Endothelial cell (in vitro differentiated cells): ENCODE measurements at places on chromosomes 7 and 10.

DNA sequence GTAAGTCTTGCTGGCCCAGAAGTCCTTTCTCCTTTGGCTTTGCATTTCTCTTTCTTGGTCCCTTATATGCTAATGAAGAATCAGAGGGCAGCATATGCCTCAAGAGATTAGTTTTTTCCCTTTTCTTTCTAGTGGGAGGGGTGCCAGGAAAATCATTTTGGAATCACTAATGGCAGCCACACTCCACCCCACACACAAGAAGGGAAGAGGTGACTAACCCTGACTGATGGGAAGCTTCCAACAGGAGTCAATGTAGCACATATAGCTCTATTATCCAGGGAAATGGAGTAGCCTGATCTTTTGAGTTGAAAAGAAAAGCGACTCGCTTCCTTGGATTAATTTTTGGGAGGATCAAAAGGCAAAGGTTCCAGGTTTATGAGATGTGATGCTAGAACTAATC is 225.3 kb downstream of the KIF20B start:
- DNase-seq = no peak
- H3K27me3 ChIP-seq = no peaks in the 10 kb centered on the region
- H3K27ac ChIP-seq = no peak overlapping the region
- H3K4me3 ChIP-seq = no peak overlapping the region
- H3K4me1 ChIP-seq = peaks cover 3% of the 10 kb centered on the region
- no peaks in the 10 kb centered on the region for H3K36me3 ChIP-seq

- no peak for DNase-seq
- peaks cover 2% of the 10 kb centered on the region for H3K27me3 ChIP-seq
- no peaks in the 10 kb centered on the region for H3K36me3 ChIP-seq
- H3K27ac ChIP-seq = no peak overlapping the region
- H3K4me3 ChIP-seq = no peak overlapping the region
Observed at GRCh38 chr10:110812583-110812982, 59.1 kb upstream of the PDCD4 start.

DNA sequence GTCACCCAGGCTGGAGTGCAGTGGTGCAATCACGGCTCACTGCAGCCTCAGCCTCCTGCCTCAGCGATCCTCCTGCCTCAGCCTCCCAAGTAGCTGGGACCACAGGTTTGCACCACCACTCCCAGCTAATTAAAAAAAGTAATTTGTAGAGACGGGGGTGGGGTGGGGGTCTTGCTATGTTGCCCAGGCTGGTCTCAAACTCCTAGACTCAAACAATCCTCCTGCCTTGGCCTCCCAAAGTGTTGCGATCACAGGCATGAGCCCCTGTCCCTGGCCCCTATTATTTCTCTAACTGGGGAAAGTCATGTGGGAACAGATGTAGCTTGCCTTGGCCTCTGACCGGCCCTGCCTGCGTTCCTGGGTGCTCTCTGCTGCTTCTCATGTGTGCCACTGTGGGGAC is 178.7 kb downstream of the RNF216 start:
- H3K4me3 ChIP-seq = peak overlapping the region; percentile 47
- H3K4me1 ChIP-seq = peaks cover 30% of the 10 kb centered on the region
- H3K27me3 ChIP-seq = peaks cover 19% of the 10 kb centered on the region
- DNase-seq = no peak
- H3K27ac ChIP-seq = peak overlapping the region; percentile 80

GRCh38 chr10:93854975-93855374 is 38.8 kb upstream of the SLC35G1 start:
- no peaks in the 10 kb centered on the region for H3K4me1 ChIP-seq
- no peak for DNase-seq
- no peaks in the 10 kb centered on the region for H3K36me3 ChIP-seq
- no peak overlapping the region for H3K4me3 ChIP-seq

DNA sequence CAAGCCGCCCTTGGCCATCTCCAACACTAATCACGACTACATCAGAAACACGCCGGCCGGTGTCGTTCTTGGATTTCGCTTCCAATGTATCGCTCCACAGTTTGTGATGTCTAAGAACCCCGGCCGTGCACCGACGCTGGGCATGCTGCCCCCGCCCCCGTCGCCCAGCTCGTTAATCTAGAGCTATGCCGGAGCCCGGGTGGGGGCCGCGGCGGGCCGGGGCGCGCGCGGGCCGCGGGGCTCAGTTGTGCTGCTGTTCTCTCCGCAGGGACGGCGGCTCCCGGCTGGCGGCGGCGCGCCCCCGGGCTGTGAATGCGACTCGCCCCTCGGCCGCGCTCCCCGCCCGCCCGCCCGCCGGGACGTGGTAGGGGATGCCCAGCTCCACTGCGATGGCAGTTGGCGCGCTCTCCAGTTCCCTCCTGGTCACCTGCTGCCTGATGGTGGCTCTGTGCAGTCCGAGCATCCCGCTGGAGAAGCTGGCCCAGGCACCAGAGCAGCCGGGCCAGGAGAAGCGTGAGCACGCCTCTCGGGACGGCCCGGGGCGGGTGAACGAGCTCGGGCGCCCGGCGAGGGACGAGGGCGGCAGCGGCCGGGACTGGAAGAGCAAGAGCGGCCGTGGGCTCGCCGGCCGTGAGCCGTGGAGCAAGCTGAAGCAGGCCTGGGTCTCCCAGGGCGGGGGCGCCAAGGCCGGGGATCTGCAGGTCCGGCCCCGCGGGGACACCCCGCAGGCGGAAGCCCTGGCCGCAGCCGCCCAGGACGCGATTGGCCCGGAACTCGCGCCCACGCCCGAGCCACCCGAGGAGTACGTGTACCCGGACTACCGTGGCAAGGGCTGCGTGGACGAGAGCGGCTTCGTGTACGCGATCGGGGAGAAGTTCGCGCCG is 1.9 kb downstream of the VWC2 start:
- DNase-seq = peak; percentile 48
- peaks cover 11% of the 10 kb centered on the region for H3K4me1 ChIP-seq
- no peak overlapping the region for H3K27ac ChIP-seq
- peaks cover 5% of the 10 kb centered on the region for H3K36me3 ChIP-seq
- peak overlapping the region; percentile 88 for H3K4me3 ChIP-seq
- peaks cover 10% of the 10 kb centered on the region for H3K27me3 ChIP-seq

- no peak overlapping the region for H3K27ac ChIP-seq
- no peaks in the 10 kb centered on the region for H3K27me3 ChIP-seq
- DNase-seq = no peak
- H3K4me1 ChIP-seq = no peaks in the 10 kb centered on the region
- H3K36me3 ChIP-seq = no peaks in the 10 kb centered on the region
Observed at GRCh38 chr10:36181426-36182178, 539.5 kb upstream of the FZD8 start.

DNA sequence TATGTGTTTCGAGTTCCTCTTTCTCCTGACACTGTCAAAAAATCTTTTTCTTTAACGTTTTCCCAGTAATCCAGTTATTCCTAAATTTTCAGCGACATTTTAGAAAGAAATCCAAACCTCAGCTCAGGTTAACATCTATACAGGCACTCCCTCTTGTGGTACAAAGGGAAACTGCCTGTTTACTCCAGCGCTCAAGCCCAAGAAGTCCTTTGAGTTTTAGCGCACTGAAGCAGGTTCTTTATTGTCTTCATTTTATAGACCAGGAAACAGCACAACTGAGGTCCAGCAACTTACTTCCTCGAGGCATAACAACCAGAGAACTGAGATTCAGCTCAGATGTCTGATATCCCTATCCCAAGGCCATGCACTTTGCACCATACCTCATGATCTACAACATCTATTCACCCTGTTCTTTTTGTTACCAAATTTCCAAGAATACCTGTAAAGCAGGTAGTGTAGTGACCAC is 287.2 kb upstream of the MKLN1 start:
- H3K4me1 ChIP-seq = peaks cover 2% of the 10 kb centered on the region
- no peaks in the 10 kb centered on the region for H3K36me3 ChIP-seq
- no peaks in the 10 kb centered on the region for H3K27me3 ChIP-seq
- H3K27ac ChIP-seq = no peak overlapping the region

GRCh38 chr10:95314192-95314918 is 23.6 kb upstream of the PDLIM1 start:
- H3K36me3 ChIP-seq = peaks cover 44% of the 10 kb centered on the region
- H3K27ac ChIP-seq = peak overlapping the region; percentile 88
- H3K4me1 ChIP-seq = peaks cover 46% of the 10 kb centered on the region

- H3K27ac ChIP-seq = no peak overlapping the region
- H3K4me1 ChIP-seq = peaks cover 13% of the 10 kb centered on the region
- peaks cover 2% of the 10 kb centered on the region for H3K27me3 ChIP-seq
- H3K36me3 ChIP-seq = peaks cover under 1% of the 10 kb centered on the region
- H3K4me3 ChIP-seq = no peak overlapping the region
Observed at GRCh38 chr10:124127965-124128810, 34.8 kb upstream of the CHST15 start.

GRCh38 chr7:158001621-158002320 is 585.9 kb downstream of the PTPRN2 start:
- peaks cover 4% of the 10 kb centered on the region for H3K36me3 ChIP-seq
- peaks cover 4% of the 10 kb centered on the region for H3K27me3 ChIP-seq
- no peaks in the 10 kb centered on the region for H3K4me1 ChIP-seq
- DNase-seq = no peak

GRCh38 chr7:148914208-148914777 is 30.2 kb upstream of the EZH2 start:
- no peak for DNase-seq
- no peak overlapping the region for H3K27ac ChIP-seq
- H3K4me1 ChIP-seq = no peaks in the 10 kb centered on the region
- no peaks in the 10 kb centered on the region for H3K36me3 ChIP-seq
- no peaks in the 10 kb centered on the region for H3K27me3 ChIP-seq
- H3K4me3 ChIP-seq = no peak overlapping the region

DNA sequence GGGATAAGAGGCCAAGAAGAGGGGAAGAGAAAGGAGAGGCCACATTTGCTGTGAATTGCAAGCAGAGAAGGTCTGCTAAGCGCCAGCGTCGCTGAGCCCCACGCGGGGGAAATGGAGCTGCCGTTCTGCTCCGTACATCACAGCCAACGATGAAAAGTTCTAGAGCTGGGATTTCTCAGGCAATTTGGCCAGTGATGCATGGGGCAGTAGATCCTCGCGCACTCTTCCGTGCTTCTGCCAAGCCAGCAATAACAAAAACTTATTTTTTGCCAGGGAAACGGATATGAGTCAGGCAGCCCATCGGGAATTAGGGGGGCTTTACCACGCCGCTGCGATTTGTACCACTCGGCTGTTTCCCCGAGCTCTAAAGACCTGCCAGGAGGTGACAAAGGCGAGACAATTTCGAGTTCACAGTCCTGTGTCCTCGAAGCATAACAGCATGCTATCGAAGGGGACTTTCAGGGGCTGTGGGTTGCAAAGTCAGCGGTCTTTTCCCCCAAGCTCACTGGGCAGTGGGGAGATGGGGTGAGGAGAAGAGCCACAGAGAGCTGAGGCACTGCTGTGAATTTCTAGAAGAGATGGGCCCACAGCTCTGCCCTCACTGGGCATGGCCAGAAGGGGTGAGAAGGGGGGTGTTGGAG is 30.0 kb upstream of the SLF2 start:
- no peak for DNase-seq
- H3K27me3 ChIP-seq = peaks cover 1% of the 10 kb centered on the region
- H3K27ac ChIP-seq = no peak overlapping the region
- peaks cover 19% of the 10 kb centered on the region for H3K4me1 ChIP-seq
- H3K36me3 ChIP-seq = no peaks in the 10 kb centered on the region

DNA sequence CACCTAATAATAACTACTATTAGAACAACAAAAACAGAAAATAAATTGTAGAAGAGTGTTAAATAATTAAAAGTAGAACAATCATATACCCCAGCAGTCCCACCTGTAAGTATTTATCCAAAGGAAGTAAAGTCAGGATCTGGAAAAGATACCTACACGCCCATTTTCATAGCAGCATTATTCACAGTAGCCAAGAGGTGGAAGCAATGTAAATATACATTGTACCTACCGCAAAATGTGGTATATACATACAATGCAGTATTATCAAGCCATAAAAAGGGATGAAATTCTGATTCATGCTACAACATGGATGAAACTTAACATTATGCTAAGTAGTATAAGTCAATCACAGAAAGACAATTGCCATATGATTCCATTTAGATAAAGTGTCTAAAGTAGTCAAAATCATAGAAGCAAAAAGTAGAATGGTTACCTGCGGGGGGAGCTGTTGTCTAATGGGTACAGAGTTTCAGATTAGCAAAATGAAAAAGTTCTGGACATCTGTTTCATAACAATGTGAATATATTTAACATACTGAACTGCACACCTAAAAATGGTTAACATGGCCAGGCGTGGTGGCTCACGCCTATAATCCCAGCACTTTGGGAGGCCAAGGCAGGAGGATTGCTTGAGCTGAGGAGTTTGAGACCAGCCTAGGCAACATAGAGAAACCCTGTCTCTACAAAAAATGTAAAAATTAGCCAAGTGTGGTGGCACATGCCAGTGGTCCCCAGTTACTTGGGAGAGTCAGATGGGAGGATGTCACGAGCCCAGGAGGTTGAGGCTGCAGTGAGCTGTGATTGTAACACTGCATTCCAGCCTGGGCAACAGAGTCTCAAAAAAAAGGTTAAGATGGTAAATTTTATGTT is 6.0 kb upstream of the TMED4 start:
- no peak overlapping the region for H3K4me3 ChIP-seq
- no peaks in the 10 kb centered on the region for H3K36me3 ChIP-seq
- no peaks in the 10 kb centered on the region for H3K4me1 ChIP-seq
- H3K27me3 ChIP-seq = no peaks in the 10 kb centered on the region

DNA sequence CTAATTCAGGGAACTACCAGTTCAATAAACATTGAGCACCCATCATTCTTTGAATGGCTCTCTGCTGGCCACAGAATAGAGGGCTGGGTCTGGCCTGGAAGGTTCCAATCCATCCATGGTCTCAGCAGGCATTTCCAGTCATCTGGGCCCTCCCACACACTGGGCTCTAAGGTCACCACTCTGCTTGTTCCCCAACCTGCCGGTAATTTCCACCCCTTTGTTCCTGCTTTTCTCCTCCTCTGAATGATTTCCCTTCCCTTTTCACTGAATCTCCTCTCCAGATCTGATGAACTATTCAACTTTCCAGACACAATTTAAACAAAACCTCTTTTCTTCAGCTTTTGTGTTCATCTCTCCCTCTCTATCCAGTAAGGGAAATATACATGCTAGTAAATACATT is 2.6 kb downstream of the BZW2 start:
- peaks cover 16% of the 10 kb centered on the region for H3K36me3 ChIP-seq
- peak overlapping the region; percentile 81 for H3K4me3 ChIP-seq
- peak overlapping the region; percentile 49 for H3K27ac ChIP-seq
- peaks cover 79% of the 10 kb centered on the region for H3K4me1 ChIP-seq

DNA sequence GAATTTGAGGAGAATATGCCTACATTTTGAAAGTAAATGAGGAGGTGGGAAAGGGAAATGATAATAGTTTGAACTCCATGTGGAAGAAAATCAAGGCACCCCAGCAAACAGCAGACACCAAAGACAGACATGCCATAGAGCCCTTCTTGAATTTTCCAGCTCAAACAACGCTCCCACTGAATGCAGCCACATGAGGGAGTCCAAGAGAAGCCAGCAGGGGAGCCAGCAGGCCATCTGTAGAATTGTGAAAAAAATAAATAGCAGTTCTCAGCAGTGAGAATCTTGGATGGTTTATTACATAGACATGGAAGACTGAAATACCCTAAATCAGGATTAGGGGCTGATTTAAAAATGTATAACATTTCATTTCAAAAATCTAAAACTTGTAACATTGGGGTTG is 1567.3 kb upstream of the LRRTM3 start:
- H3K27ac ChIP-seq = no peak overlapping the region
- no peaks in the 10 kb centered on the region for H3K27me3 ChIP-seq
- peaks cover 7% of the 10 kb centered on the region for H3K4me1 ChIP-seq
- H3K36me3 ChIP-seq = no peaks in the 10 kb centered on the region

GRCh38 chr7:25918731-25919130 is 233.3 kb upstream of the NFE2L3 start:
- no peaks in the 10 kb centered on the region for H3K36me3 ChIP-seq
- no peak overlapping the region for H3K27ac ChIP-seq
- no peaks in the 10 kb centered on the region for H3K4me1 ChIP-seq
- no peaks in the 10 kb centered on the region for H3K27me3 ChIP-seq
- no peak for DNase-seq

GRCh38 chr7:18997477-18998150 is 119.8 kb downstream of the TWIST1 start:
- no peak overlapping the region for H3K27ac ChIP-seq
- H3K36me3 ChIP-seq = no peaks in the 10 kb centered on the region
- no peaks in the 10 kb centered on the region for H3K4me1 ChIP-seq
- no peaks in the 10 kb centered on the region for H3K27me3 ChIP-seq
